ENCODE measurements at places on chromosomes 3 and 15.

DNA sequence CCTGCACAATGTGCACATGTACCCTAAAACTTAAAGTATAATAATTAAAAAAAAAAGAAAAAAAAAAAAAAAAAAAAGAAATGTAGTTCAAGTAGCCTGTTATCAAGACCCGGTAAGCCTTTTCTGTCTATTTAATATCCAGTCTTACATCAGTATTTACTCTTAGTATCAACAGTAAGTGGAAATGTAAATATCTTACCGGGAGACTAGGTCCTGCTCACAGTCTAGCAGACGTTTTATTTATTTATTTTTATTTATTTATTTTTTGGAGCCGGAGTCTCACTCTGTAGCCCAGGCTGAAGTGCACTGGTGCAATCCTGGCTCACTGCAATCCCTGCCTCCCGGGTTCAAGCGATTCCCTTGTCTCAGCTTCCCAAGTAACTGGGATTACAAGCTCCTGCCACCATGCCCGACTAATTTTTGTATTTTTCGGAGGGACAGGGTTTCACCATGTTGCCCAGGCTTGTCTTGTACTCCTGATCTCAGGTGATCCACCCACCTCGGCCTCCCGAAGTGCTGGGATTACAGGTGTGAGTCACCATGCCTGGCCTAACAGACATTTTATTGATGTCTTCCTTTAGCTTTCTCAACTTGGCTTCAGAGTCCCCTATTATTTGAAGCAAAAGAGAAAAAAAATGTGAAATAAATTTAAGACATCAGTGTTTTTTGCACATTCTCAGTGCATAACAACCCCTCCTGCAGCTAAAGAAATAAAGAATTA is 19.9 kb downstream of the C2CD4B start:
- no peaks in the 10 kb centered on the region for H3K27me3 ChIP-seq
- H3K4me3 ChIP-seq: no peak overlapping the region
- no peak overlapping the region for H3K27ac ChIP-seq
- DNase-seq: no peak
- H3K36me3 ChIP-seq: no peaks in the 10 kb centered on the region

GRCh38 chr3:60399861-60400845 is 851.1 kb downstream of the FHIT start:
- H3K27me3 ChIP-seq: no peaks in the 10 kb centered on the region
- no peak overlapping the region for H3K4me3 ChIP-seq
- no peak overlapping the region for H3K27ac ChIP-seq
- peaks cover 14% of the 10 kb centered on the region for H3K4me1 ChIP-seq

- no peaks in the 10 kb centered on the region for H3K36me3 ChIP-seq
- peak; percentile 54 for DNase-seq
- peaks cover 63% of the 10 kb centered on the region for H3K27me3 ChIP-seq
- H3K27ac ChIP-seq: no peak overlapping the region
- peaks cover 12% of the 10 kb centered on the region for H3K4me1 ChIP-seq
Measured at GRCh38 chr15:92599394-92599970, 56.1 kb downstream of the FAM174B start.

- no peak overlapping the region for H3K27ac ChIP-seq
- no peaks in the 10 kb centered on the region for H3K36me3 ChIP-seq
- peak; percentile 5 for DNase-seq
- peaks cover 13% of the 10 kb centered on the region for H3K4me1 ChIP-seq
Measured at GRCh38 chr3:29936054-29936453, 655.2 kb downstream of the RBMS3 start.

- no peaks in the 10 kb centered on the region for H3K36me3 ChIP-seq
- H3K27me3 ChIP-seq: no peaks in the 10 kb centered on the region
- H3K4me1 ChIP-seq: peaks cover 35% of the 10 kb centered on the region
- peak overlapping the region; percentile 59 for H3K4me3 ChIP-seq
- H3K27ac ChIP-seq: no peak overlapping the region
- no peak for DNase-seq
Measured at GRCh38 chr3:107943786-107944523, 146.9 kb downstream of the CD47 start.

DNA sequence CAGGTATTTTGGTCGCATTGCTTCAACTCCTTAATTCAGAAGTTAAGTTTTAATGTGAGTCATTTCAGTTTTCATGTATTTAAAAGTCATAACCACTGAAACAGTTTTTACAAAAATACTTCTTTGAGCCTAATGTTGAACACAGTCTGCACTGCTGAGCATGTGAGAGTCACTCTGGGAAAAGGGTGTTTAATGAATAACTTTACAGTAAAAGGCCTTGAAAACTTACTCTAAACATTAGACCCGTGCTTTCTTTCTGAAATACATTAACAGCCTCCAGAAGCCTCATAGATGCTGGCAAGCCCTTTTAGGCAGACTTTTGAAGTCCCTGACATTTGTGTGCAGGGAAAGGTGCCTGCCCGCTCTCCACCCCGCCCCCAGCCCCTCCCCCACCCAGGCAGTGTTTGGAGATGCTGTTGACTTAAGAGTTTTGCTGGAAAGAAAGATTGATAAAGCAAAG is 68.9 kb upstream of the NR2F2 start:
- peaks cover 10% of the 10 kb centered on the region for H3K27me3 ChIP-seq
- H3K36me3 ChIP-seq: no peaks in the 10 kb centered on the region
- no peak overlapping the region for H3K4me3 ChIP-seq

DNA sequence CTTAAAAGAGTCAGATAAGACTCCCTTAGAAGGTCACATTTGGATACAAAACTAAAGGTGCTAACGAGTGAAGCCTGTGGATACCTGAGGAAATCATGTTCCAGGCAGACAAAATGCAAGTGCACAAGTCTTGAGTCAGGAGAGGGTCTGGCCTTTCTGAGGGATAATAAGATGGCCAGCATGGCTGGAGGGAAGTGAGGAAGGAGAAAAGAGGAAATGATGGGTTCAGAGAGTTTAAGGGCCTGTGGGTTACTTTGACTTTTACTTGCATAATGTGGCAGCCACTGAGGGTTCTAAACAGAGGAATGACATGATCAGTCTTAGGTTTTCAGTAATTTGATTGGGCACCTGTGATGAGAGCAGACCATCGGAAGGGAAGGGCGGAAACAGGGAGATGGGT is 3.5 kb upstream of the ROPN1B start:
- H3K36me3 ChIP-seq: no peaks in the 10 kb centered on the region
- H3K27me3 ChIP-seq: peaks cover 5% of the 10 kb centered on the region
- DNase-seq: no peak
- no peak overlapping the region for H3K4me3 ChIP-seq

DNA sequence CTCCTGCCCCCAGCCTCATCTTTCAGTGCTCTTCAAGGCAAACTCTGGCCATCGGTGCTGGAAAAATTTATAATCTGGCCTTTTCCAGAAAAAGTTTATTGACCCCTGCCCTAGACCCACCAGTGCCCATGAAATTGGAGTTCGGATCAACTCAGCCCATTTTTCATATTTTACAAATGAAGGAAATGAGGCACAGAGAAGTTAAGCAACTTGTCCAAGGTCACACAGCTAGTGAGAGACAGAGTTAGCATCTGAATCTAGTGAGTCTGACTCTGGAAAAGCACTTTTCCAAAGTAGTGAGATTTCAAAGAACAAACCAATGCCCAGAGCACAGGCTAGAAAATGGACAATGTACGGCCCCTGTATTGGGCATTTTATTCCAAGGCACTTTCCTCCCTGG is 69.4 kb upstream of the TLE3 start:
- H3K27me3 ChIP-seq: no peaks in the 10 kb centered on the region
- no peak overlapping the region for H3K27ac ChIP-seq
- H3K4me3 ChIP-seq: no peak overlapping the region

DNA sequence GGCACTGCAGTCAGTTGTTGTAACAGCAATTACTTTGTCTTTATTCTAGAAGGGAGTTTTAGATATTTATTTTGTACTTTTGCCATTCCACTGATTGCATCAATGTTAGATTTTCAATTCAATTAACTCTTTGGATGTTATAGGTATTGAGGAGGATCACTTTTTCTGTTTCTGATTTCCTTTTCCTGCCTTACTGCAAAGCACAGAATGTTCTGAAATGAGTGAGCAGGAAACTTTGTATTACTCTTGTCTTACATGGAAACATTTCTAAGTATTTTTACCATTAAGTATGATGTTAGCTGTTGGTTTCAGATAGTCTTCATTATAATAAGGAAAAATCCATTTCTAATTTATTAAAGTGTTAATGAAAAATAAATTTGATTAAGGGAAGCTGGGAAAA is 80.5 kb downstream of the OSBPL10 start:
- no peaks in the 10 kb centered on the region for H3K27me3 ChIP-seq
- H3K4me3 ChIP-seq: no peak overlapping the region
- DNase-seq: no peak
- H3K4me1 ChIP-seq: peaks cover 14% of the 10 kb centered on the region
- H3K27ac ChIP-seq: no peak overlapping the region

DNA sequence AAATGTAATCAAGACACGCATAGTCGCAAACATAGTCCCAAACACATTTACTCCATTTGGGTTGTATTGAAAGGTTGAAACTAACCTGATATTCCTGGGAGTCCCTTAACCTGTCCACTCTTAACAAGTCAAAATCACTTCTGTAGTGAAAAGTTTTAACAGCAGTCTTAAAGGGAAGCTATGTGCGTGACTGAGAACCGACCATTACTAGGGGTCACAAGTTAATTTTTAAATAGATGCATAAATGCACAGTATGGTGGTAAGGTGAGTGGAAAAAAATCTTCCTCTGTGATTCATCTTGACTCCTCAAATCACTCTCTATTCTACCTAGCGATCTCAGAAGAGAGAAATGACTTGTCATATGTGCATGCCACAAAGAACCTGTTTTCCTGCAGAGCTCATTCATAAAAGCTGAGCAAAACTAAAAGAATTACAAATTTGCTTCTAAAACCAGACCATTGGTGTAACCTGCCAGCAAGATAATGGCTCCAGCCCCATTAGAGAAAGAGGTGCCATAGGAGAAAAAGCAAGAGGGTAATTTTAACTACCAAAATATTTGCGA is 4.8 kb downstream of the GPR15 start:
- peaks cover 60% of the 10 kb centered on the region for H3K4me1 ChIP-seq
- no peaks in the 10 kb centered on the region for H3K27me3 ChIP-seq
- H3K4me3 ChIP-seq: peak overlapping the region; percentile 67
- DNase-seq: peak; percentile 43
- peaks cover 7% of the 10 kb centered on the region for H3K36me3 ChIP-seq

DNA sequence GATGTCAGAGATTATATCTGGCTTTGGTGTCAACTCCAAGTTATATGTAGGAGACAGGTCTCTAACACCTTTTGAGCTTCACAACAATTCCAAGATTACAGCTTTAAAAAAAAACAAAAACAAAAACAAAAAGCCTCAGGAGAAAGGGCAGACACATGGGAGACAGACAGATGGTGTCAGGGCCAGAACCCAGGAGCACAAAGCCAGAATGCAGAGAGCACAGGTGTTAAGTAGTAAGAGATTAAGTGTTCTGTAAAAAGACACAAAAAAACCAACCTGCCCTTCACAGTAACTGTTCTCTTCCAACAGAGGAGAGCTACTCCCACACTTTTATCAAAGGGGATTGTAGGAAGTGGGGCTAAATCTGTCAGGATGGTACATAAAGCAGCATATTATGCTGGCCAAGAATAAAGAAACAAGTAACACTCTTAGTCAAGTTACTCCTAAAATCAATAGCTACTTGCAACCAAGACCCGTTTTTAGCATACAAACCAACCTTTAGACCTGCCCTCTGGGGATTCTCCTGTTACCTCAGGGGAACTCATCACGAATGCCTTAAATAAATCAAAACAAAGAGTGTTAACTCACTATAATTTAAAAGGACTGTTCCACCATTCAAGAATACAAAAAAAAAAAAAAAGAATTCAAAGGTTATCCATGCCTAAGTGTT is 5.9 kb downstream of the CPEB1 start:
- H3K27ac ChIP-seq: no peak overlapping the region
- H3K4me1 ChIP-seq: peaks cover 4% of the 10 kb centered on the region
- no peak overlapping the region for H3K4me3 ChIP-seq
- peaks cover 53% of the 10 kb centered on the region for H3K27me3 ChIP-seq

DNA sequence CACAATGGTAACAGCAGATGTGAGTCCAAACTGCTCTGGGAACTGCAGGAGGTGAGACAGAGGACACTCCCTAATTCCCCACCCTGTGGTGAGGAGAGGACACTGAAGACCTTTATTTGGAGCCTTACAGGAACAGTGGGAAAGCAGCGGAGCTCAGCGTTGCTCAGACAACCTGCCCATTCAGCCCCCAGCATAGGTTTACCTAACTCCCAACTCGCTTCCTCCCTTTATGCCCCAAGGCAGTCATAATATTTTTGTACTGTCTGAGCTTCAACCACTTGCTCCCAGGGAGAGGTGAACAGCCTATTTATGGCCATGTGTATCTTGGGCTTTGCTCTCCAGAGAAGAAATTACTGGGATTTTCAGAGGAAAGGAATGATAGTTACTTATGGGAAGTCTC is 34.1 kb downstream of the SHC4 start:
- peaks cover 68% of the 10 kb centered on the region for H3K4me1 ChIP-seq
- no peak for DNase-seq
- H3K27ac ChIP-seq: no peak overlapping the region
- peaks cover 21% of the 10 kb centered on the region for H3K27me3 ChIP-seq
- peak overlapping the region; percentile 58 for H3K4me3 ChIP-seq
- H3K36me3 ChIP-seq: peaks cover 7% of the 10 kb centered on the region

DNA sequence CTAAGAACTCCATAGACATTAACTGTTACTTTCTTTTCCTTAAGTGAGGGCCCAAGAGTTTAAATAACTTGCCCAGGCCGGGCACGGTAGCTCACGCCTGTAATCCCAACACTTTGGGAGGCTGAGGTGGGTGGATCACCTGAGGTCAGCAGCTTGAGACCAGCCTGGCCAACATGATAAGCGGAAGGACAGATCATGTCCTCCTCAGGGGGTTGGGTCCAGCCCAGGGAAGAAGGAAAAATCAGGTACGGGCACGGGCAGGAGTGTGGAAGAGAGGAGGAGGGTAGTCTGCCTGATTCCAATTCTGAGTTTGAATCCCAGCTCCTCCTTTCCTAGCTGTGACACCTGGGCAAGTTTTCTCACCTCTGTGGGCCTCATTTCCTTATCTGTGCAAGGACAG is 118.8 kb downstream of the ANP32A start:
- H3K4me3 ChIP-seq: no peak overlapping the region
- no peak for DNase-seq
- no peak overlapping the region for H3K27ac ChIP-seq

DNA sequence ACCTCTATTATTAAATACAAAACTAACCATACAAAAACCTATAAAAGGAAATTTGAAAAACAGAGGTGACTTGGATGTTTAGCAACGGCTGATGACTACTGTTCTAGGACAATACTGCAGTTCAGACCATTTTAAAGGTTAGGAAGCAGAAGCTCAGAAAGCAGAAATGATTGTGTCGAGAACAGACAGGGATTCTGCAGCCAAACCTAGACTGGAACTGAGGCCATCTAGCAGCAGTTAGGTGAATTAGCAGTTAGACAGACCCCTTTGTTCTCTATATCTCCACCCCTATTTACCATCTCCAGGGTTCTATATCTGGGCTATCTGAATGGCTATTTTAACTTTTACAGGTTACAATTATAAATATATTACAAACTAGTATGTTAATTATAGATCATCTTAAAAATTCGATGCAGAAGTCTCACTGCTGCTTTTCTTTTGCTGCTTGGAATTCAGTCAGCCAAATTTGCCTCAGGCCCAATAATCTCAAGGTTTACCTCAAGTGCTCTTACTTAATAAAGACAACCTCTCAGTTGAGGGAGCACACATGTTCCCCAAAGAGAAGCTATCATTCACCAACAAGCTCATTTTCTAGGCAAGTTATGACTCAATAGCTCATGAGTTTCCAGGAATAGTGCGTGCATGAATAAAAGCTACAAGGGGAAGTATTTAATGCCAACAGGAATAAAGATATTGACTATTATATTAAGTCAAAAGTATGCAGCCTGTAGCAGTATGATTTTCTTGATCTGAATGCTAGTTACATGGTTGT is 9.3 kb upstream of the IL1RAP start:
- no peak overlapping the region for H3K27ac ChIP-seq
- DNase-seq: no peak
- H3K4me1 ChIP-seq: peaks cover 4% of the 10 kb centered on the region
- peaks cover 38% of the 10 kb centered on the region for H3K27me3 ChIP-seq
- no peaks in the 10 kb centered on the region for H3K36me3 ChIP-seq
- no peak overlapping the region for H3K4me3 ChIP-seq

All from activated T-cell treated with anti-CD3 and anti-CD28 coated beads, Interleukin-2, amount 50 U/mL, for 72 hours (primary cell).